T1000 (cell line): ENCODE measurements at places on chromosomes 5 and 9.
A peak's percentile ranks its signal among the peaks of the same experiment; 100 is the strongest.

- DNase-seq = no peak
Measured at GRCh38 chr5:68395926-68396511, 180.5 kb downstream of the PIK3R1 start.

DNA sequence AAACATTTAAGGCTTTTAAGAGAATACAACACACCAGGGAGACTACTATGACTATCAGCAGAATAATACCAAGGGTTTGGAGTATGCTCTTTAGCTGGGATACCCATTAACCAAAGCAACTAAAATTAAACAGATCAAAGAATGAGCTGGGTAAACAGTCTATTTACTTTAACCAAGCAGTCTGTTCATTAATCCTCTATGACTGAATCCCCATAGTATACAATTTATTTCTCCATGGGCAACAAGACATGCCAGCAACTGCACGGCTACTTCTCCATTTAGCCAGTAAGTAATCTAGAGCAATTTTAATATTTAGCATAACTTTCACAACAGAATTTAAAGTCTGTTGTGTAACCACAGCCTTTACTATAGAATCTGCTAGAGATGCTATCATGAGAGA is 77.6 kb downstream of the CDO1 start:
- no peak for DNase-seq

- no peak for DNase-seq
Measured at GRCh38 chr5:58066557-58066956, 393.3 kb downstream of the PLK2 start.

- no peak for DNase-seq
Measured at GRCh38 chr9:529731-530130, 311.8 kb upstream of the DMRT1 start.

DNA sequence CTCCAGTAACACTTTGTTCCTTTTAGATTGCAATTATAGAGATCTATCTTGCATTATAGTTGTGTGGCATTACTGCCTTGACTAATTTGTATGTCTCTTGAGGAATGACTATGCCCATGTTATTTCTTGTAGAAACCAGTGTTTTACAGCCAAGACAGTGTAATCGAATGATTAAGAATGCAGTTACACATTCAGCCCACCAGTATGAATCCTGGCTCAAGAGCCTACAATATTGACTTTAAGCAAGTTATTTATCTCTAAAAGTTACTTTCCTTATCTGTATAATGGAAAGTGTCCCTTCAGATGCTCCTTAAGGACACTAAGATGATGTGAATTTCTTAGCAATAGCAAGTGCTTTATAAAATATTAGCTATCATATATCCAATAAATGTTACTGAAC is 9.7 kb upstream of the SNX24 start:
- DNase-seq = no peak

DNA sequence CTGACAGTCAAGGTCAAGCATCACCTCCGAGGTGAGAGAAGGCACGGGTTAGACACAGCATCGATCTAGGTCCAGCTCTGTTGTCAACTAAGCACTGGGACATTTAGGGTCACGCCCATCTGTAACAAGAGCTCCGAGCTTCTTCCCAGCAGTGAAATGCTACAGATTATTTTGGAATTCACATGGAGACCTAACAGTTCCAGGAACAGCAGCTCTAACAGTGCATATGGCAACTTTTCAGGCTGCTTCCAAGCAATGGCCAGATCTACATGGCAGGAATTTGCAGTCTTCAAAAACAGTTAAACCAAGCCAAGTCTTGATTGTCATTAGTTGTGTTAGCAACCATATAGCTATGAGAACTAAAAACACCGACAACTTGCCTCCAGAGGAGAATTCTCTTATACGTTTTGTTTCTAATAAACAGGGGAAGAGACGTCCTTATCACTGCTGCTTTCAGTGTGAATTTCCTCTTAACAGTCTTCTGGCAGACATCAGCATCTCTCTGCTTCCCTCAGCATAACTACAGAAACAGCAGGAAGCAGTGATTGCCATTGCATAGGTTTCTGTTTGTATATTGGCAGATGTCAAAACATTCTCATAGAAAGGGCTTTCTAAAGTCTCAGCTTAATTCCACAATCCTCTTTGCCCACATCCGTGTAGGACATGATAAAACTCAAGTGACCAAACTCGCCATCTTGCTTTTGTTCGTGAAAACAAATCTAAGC is 242.1 kb upstream of the DAPK1 start:
- DNase-seq = no peak

DNA sequence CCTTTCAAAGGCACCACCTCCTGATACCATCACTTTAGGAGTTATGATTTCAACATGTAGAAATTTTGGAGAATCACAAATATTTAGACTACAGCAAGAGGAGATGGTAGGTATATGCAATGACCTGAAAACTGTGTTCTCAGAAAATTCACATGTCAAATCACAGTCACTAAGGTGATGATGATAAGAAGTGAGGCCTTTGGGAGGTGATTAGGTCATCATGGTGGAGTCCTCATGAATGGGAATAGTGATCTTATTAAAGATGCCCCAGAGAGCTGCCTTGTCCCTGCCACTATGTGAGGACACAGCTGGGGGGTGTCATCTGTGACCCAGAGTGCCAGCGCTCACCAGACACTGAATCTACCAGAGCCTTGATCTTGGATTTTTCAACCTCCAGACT is 513.5 kb upstream of the TUSC1 start:
- DNase-seq = no peak

DNA sequence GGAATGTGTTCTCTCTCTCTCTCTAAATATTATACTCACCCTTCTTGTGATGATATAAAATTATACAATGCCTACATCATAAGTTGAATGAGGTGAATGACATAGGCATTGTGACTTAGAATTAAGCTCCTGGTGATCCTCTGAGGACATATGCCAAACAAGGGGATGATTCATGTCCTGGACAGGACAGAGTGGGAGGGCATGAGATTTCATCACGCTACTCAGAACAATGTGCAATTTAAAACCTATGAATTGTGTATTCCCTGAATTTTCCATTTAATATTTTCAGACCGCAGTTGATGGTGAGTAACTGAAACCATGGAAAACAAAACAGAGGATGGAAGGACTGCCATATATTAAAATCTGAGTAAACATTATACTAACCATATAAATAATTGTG is 782.2 kb upstream of the NUDT12 start:
- no peak for DNase-seq

DNA sequence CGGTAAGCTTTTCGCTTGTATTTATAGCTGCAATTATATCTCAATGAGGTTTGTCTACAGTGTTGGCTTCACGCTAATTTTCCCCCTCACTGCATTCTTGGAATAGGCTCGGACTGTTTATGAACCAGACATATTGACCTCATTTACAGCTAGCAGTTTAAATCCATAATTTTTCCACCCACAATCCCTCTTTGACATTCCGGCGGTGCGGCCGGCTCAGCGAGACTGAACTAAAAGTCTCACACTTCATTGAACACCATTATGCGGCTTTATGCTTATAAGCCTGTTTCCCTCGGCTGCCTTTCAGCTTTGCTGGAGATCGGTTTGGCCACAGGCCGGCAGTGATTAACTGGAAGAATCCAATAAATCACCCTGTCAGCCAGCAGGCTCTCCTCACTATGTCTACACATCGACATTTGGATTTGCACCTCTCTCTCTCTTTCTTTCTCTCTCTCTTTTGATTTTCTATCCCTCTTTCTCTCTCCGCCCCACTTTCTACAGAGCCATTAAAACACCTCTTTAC is 315.0 kb upstream of the TLE4 start:
- DNase-seq = no peak

- no peak for DNase-seq
Measured at GRCh38 chr9:115058684-115059315, 59.2 kb downstream of the TNC start.

- peak; percentile 87 for DNase-seq
Measured at GRCh38 chr5:113487781-113488644, at the start of gene MCC. Gene MCC, minus strand, starts transcription at chr5:113488453.

GRCh38 chr5:144390133-144390532 is 219.5 kb downstream of the KCTD16 start:
- DNase-seq = no peak

GRCh38 chr9:99108131-99108530 is 3.2 kb downstream of the TGFBR1 start:
- no peak for DNase-seq

DNA sequence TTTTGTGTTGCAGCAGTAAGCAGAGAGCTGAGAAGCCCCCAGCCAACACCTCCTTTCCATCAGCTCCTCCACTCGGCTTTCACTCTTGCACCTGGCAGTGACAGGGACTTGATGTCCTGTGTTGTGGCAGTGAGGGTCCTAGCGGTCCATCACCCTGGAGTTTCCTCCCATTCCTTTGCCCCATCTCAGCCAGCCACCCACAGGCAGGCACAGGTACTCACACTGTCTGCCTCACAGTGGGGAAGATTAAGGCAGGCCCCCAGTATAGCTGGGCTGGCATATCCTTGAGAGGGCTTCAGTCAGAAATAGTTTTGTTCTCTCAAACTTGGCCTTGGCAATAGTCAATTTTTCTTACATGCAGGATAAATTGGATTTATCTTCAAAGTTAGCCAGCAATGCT is 362.7 kb downstream of the GADD45G start:
- DNase-seq = no peak

- DNase-seq = peak; percentile 95
Measured at GRCh38 chr9:113593682-113594281, 130.3 kb downstream of the RGS3 start.

DNA sequence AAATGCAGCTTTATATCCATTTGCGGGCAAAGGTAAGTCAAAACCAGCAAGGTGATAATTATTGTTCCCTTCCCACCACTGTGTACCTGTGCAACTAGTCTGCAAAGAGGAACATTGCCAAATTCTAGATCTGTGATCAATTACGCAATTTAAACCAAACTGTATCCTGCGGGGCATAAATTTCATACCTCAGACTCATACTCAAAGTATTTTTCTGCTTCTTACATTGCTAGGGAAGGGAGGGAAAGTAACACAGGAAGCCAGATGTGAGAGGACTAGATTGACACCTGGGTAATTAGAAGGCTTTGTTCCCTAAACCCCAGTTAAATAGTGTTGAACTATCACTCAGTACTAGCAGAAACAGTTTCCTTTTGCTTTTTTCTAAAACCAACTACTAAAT is 240.2 kb upstream of the ZNF608 start:
- DNase-seq = no peak

DNA sequence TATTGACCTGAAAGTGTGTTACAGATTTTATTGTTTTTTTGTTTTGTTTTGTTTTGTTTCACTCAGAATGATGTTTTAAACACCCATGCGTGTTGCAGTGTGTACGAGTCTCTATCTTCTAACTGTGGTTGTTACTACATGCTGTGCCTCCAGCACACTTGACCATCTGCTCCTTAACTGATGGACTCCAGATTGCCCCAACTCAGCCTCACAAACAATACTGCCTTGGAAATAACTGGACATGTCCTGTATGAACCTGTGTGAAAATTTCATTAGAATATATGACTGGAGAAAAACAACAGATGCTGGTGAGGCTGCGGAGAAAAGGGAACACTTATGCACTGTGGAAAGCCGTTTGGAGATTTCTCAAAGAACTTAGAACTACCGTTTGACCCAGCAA is 68.7 kb upstream of the HAND1 start:
- no peak for DNase-seq

- DNase-seq = no peak
Measured at GRCh38 chr5:52262844-52263243, 524.9 kb upstream of the ITGA1 start.

DNA sequence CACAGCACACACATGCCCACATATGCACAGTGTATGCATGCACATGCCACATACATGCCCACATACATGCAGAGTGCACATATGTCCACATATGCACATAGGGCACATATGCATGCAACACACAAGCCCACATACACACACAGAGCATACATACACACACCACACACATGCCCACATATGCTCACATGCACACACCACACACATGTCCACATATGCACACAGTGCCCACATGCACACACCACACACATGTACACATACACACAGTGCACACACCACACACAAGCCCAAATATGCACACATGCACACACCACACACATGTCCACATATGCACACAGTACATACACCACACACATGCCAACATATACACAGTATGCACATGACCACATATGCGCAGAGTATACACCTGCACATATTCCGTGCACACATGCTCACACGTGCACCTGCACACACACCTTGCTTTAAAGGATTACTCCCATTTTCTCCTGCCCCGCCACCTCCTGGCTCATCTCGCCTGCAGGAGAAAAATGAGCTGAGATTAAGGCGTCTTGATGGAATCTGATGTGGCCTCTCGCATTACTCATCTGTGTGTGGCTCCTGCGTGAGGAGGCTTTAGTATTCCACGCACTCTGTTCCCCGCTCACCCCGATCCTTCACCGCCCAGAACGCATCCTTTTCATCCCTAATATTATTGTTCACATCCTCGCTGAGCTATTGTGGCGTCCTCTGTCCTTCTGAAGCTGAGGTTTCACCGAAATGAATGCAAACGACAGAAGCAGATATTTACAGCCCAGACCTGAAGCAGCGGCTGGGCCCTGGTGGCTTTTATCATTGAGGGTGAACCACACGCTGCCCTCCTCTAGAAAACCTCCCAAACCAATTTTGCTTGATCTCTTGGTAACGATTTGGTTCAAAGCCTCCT is 182.7 kb downstream of the OLFM1 start:
- no peak for DNase-seq

GRCh38 chr9:108680946-108681345 is 174.8 kb downstream of the ACTL7B start:
- no peak for DNase-seq

GRCh38 chr5:105836268-105836667 is 1834.5 kb downstream of the EFNA5 start:
- no peak for DNase-seq

- no peak for DNase-seq
Measured at GRCh38 chr5:147175516-147176097, 59.2 kb upstream of the STK32A start.

GRCh38 chr5:153794327-153794726 is 244.4 kb downstream of the FAM114A2 start:
- DNase-seq = no peak

GRCh38 chr9:84778570-84778969 is 109.0 kb downstream of the NTRK2 start:
- no peak for DNase-seq

GRCh38 chr5:164207646-164208045 is 702.2 kb downstream of the MAT2B start:
- DNase-seq = no peak

GRCh38 chr5:8984386-8984785 is 561.5 kb downstream of the SEMA5A start:
- DNase-seq = no peak

GRCh38 chr9:136122425-136123383 is 4.0 kb upstream of the TMEM250 start:
- DNase-seq = peak; percentile 18

- DNase-seq = no peak
Measured at GRCh38 chr9:20786807-20787206, 102.7 kb downstream of the FOCAD start.

DNA sequence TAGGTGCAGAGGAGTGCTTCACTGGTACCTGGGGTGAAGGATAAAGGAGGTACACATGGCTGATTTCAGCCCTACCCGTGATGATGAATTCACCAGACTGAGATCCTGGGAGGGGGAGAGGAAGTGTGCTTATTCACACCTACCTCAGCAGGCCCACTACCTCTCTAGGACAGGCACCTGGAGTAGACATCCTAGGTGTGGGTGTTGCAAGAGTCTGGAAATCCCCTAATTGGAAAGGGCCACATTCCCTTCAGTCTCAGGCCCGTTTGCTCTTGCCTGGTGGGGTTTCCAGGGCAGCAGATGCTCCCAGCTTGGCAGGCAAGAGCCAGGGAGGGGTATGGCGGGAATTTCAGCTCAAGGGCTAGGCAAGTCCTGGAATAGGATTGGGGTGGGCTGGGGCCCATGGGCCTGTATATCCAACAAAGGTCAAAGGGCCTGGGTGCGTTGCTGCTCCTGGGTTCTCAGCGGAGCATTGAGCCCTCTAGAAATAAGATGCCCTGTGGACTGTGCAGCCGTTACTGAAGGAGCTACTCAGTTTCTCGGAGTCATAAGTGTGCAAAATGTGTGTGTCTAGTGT is 5.8 kb upstream of the CCL21 start:
- no peak for DNase-seq
